Renal pelvis (tissue), 12 donors: ENCODE measurements at places on chromosomes 1 and 21.

DNA sequence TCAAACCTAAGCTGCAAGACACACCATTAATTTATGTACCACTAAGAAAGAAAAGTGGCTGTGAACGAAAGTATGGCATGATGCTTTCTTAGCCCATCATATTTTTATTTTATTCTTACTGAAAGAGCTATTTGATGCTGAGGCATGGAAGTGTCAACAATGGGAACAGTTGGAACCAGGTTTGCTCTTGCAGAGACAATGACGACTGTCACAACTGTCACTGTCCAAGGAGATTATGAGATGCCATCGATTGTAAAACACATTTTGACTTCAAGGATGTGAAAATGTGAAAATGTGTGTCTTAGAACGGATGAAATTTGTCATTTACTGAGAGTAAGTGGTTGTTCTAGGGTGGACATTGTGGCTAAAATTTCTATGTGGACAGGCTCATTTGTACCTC is 2.8 kb upstream of the ACTL8 start:
- no peak for DNase-seq

DNA sequence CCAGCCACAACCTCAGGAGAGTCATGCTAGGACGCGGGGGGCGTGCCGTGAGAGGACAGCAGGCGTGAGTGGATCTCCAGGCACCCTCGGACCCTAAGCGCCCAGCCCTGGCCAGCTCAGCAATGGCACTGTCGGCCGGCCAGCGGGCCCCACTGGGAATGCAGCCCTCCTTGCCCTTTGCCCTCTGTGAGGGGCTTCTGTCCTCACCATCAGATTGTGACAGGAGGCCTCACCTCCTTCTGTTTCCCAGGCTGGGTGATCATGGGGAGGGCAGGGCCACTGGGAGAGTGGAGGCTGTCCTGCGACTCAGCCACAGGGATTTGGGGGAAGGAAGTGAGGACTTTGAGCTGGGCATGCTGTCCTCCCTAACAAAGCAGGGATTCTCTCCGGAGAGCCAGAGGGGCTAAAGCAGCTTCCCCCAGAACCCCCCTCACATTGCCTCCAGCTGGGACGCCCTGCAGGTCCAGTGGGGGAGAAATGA is 6.6 kb upstream of the LRRC3 start:
- DNase-seq = no peak

DNA sequence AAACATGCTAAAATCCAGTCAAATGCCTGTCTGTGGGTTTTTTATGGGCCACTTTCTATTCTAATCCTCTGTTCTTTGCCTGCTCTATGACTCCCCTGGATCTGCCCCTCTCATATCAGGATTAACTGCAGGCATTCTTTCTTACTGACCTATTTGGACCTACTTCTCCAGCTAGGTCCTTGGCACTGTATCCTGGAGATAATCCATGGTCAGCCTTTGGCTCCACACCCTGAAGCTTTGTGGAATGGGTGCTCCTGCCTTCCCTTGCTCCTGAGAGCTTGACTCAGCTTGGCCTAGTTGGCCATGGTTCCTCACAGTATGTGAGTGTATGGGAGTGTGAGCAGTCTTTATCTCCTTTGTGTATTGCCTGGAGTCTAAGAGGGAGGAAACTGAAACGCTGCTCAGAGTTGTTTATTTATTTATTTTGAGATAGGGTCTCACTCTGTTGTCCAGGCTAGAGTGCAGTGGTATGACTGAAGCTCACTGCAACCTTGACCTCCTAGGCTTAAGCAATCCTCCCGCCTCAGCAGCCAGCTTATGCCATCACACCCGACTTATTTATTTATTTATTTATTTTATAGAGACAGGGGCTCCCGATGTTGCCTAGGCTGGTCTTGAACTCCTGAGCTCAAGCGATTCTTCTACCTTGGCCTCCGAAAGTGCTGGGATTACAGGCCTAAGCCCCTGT is 28.7 kb upstream of the CDC14A start:
- no peak for DNase-seq

GRCh38 chr1:206729507-206729906 is 41.1 kb upstream of the IL19 start:
- no peak for DNase-seq

GRCh38 chr1:177902266-177902665 is 67.6 kb downstream of the SEC16B start:
- no peak for DNase-seq

- DNase-seq = no peak
These were observed 38.0 kb upstream of the SERBP1 start for GRCh38 chr1:67468066-67468718.

DNA sequence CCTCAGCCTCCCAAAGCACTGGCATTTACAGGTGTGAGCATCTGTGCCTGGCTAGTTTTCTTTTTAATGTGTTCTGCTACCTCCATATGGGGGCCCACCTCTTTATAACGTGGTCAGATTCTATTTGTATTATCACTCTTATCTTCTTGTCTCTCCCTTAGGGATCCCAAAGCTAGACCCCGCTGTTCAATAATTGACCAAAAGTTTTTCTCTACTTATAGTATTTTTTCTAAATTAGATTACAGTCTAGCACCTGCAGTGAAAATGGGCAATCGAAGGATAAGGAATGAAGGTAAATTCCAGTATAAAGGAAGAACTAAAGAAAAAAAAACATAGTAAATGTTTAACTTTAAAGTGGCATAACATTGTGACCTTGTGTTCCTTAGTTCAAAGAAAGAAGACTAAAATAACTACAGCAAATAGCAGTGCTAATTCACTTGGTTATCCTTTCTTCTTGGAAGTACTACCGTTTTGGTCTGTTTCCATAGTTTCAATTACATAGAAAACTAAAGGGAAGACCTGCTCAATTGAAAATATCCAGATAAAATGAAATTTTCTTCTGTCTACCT is 24.1 kb downstream of the NFYC start:
- no peak for DNase-seq

DNA sequence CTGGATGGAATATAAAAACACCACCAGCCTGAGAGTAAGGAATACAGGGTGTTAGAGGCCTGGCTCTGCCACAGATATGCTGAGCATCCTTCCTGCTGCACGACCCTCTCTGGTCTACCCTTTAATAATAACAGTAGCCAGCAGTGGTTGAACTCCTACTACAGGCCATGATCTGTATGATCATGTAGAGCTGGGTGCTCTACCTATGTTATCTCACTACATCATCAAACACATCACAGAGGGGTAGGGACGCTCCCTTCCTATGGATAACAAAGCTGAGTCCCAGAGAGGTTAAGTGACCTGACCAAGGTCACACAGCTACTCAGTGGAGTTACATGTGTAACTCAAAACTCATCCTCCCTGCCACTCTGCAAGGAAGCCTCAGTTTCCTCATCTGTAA is 13.0 kb upstream of the MYOM3 start:
- no peak for DNase-seq

DNA sequence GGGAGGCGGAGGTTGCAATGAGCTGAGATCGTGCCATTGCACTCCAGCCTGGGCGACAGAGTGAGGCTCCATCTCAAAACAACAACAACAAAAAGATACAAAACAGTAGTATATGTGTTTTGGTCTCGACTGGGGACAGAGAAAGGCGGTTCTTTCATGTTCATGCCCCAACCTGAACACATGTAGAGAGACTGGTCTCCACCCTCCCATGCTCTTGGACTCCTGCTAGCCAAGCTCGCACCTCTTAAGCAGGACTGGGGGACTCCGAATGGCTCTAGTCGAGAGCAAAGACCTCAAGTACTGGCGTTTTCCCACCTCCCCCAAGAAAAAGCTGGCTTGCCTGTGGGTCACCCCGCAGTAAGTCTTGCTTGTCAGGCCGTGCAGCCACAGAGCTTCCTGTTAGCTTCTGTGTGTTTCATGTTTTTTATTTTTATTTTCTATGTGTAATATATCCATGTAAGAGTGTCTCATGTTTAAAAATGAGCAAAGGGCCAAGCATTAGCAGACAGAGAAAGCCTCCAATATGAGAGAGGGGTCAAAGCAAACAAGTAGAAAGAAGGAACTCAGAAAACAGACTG is 91.6 kb downstream of the SCCPDH start:
- DNase-seq = no peak

DNA sequence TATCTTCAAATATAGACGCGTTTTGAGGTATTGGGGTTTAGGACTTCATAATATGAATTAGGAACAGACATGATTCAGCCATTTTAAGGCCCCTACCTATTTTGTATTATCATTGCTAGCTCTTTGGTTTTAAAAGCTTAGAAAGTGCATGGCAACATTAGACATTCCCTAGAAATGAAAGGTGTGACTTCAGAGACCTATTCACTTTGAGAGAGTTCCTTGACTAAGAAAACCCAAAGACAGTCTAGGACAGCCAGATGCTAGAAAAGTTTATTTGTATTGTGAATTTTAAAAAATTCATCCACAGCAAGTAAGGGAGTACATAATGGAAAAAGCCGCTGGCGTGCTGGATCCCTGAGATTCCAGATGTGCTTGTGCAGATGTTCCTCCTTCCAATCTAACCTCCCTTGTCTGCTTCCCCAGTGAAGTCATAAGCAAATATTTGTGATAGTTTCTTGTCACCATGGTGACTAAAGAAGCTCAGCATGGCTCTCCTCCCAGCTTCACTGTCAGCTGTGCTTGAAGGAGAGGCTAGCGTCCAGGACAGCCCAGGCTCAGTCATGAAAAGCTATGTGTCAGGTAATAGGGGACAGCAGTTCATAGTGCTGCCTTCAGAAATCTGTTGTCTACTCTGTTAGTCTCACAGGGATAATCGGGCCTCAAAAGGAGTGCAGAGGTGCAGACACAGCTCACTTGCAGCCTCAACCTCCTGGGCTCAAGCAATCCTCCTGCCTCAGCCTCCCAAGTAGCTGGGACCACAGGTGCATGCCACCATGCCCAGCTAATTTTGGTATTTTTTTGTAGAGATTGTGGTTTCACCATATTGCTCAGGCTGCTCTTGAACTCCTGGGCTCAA is 34.8 kb downstream of the KPNA6 start:
- peak; percentile 61 for DNase-seq

DNA sequence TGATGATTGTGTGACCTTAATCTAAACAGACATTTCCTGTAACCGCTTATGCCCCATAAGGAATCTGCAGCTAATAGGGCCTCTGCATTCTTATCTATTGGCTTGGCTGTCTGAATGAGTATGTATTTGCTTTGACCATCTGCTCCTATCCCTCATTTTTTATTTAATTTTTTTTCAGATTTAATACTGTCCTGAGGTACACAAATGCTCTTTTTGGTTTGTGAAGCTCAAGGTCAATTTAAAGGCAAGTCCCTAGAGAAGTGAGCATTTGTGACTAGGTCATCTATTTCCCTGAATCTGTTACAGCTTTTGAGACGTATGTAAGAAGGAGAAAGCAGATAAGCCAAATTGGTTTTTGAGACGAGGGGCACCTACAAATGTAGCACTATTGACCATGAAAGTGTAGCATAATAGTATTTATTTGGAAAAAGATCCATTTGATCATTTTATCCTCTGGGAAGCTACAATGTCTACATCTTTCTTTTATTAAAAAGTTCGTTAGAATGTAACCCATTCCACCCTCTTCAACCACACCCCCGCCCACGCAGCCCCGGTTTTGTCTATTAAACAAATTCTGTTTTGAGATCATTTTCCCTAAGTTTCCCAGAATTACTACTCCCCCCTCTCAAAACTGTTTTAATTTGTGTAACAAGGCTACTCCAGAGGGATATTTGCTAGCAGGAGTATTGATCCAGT is 69.2 kb upstream of the HSPA13 start:
- no peak for DNase-seq

- DNase-seq = no peak
These were observed 49.6 kb downstream of the KRTAP19-8 start for GRCh38 chr21:30988706-30989105.

DNA sequence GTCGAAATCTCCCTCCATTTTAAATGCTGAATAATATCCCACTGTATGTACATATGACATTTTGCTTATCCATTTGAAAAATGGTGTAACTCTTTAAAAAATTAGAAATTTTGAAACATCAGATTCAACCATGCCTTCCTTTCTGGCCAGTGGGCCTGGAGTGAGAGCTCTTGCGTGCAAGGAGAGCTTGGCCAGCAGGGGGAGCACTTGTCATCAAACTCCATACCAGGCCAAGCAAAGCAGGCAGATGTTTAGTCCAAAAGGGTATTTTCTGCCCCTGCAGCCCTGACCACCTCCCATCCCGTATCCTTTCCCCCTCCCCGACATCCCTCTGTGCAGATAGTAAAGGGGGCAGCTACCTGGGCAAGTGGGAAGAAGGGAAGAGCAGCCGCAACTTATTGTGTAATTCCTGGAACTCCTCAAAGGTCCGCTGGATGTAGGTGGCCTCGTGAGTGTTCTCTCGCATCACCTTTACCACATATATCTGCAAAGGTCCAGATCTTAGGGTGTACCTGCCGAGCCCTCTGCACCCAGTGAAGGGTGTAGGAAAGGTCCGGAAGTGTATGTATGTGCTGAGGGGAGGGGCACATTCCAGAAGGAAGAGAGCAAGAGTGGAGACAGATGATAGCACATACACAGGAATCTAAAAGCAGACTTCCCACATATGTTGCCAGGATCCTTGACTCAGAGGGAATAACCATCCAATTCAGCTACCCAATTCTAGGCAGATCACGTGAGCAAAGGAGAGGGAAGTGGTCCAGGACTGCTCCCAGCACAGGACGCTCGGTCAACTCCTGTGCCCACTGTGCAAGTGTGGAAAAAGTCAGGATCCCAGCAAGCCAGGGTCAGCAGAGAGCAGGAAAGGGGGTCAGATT is 19.9 kb upstream of the PPP1R15B start:
- peak; percentile 68 for DNase-seq

- DNase-seq = no peak
These were observed 14.5 kb downstream of the RGS4 start for GRCh38 chr1:163083690-163084089.

- DNase-seq = no peak
These were observed 3.8 kb upstream of the EPB41 start for GRCh38 chr1:28910379-28911115.

DNA sequence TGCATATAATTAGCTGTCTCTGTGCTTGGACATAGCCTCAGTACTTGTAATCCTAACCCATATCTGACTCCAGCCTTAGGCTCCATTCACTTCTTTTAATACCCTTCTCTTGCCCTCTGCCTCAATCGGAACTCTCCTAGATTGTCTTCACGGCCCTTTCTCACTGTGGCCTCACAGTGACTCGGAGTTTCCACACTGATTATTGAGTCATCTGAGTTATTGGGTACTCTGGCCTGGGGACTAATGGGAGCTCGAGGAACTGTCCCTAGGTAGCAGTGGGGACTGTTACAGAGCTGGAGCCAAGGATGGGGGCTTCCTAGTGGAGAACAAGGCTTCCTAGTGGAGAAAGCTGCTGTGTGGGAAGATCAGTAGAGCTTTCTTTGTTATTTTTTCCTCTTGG is 17.0 kb downstream of the TRAF5 start:
- no peak for DNase-seq

- DNase-seq = no peak
These were observed 69.5 kb upstream of the DESI2 start for GRCh38 chr1:244583358-244583982.
